ENCODE measurements at places on chromosomes 3 and 15.

DNA sequence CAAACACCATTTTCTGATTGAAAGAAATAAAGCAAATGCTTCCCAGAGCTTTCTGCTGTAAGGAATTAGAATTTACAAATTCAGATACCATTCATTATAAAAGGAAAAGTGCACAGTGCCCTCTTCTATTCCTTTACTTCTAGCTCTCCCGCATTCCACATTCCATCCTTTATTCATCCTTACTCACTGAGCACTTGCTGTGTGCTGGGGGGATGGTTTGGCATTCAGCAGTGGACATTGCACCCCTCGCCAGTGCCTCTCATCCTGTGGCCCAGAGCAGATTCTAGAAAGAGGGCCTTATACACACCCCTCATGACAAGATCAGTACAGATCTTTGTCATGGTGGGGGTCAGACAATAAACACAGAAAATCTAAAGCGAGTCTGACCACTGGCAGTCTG lies 73.0 kb downstream of the MGLL start:
- no peak for DNase-seq

- DNase-seq: no peak
These were observed 9.5 kb downstream of the SAXO2 start for GRCh38 chr15:82272154-82272553.

- no peak for DNase-seq
These were observed 17.6 kb upstream of the TM2D3 start for GRCh38 chr15:101669744-101670143.

DNA sequence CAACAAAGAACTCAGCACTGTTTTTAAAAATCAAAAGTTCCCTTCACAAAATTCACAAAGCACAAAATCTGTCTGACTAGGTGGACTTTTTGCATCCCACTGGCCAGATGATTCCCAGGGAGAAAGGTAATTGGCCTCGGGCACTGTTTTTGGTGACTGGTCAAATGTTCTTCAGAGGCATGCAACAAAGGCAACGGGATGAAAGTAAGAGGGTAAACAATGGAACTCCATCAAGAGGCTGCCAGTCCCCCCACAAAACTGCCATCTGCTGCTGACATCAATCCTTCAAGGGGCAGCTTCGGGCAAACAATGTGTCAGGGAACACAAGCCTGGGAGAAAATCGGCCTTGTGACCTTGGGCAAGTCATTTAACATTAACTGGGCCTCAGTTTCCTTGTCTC lies 3.3 kb downstream of the SRGAP3 start:
- DNase-seq: no peak

GRCh38 chr3:123687286-123687685 lies 102.4 kb upstream of the HACD2 start:
- DNase-seq: no peak

Measured in activated T-helper 1 cell treated with anti-CD3 and anti-CD28 coated beads, Interleukin-2, amount 50 U/mL, for 16 hours (primary cell).